ENCODE measurements at places on chromosomes 2 and 18.

GRCh38 chr2:105487142-105488069 is 88.6 kb upstream of the FHL2 start:
- DNase-seq: no peak

GRCh38 chr2:206530727-206531126 is 87.4 kb downstream of the ADAM23 start:
- no peak for DNase-seq

- DNase-seq: no peak
Measured at GRCh38 chr2:118974103-118974993, 32.4 kb downstream of the MARCO start.

DNA sequence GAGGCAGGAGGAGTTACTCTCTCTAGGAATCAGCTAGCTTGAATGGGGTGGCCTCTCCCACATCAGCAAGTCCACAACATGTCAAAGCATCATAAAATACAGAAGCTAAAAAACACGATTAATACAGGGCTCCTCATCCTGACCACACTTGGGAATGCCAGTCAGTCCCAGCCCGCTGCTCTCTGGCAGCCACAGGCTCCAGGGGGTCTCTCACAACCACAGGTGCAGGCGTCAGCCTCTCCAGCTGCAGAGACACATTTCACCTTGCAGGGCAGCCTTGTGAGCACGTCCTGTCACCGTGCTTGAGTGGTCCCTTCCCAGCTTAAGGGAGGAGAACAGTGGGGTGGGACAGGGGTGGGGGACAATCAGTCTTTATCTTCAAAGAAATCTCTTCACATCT is 137.4 kb upstream of the SH3BP4 start:
- peak; percentile 22 for DNase-seq

DNA sequence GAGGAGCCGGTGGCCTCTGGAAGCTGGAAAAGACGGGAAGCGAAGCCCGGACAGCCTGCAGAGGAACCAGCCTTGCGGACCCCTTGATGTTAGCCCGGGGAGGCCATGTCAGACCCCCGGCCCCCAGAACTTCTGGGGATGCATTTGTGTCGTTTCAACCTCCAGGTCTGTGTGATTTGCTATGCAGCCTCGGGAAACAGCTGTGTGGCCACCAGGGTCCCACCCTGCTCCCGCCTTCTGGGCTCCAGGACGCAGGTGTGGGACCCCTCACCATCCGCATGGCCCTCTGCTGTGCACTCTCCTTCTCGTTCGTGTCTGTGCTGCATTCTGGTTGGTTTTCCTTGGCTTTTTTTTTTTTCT is 13.3 kb downstream of the NEU4 start:
- DNase-seq: no peak

GRCh38 chr18:77749089-77749488 is 499.4 kb downstream of the GALR1 start:
- DNase-seq: peak; percentile 19

DNA sequence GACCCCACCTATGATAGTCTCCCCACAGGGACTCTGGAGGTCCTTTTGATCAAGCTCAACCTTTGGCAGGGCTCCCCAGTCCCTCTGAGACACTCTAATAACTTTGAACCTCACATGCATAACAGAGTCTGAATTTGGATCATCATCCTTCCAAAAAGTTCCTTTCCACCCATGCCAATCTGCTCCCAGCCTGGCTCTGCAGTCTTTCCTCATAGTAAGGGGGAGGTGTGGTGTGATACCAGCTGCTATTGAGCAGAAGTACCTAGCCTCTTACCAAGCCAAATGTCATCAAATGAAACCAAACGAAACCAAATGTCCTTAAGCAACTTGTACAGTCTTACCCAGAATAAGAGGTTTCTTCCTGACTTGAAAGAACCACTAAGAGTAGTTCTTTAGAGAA is 36.5 kb downstream of the DTNA start:
- DNase-seq: no peak

- no peak for DNase-seq
Measured at GRCh38 chr2:232174662-232175061, 203.9 kb upstream of the ALPP start.

DNA sequence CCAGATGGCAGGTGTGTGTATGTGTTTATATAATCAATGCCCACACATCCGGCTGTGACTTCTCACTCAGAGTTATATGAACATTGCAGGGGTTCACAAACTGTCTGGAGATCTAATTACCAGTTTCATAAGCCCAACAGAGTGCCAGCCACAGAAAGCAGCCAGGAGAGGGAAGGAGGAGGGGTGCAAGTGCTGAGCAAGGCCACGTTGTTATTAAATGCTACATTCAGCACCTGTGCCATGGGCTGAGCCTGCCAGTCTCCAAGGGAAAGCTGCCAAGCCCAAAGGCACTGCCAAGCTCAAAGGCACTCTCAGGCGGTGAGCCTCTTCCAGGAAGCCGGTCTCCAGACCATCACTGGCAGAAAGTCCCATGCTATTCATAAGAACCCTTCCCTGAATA is 17.4 kb downstream of the XDH start:
- DNase-seq: peak; percentile 86

GRCh38 chr2:54709336-54709809 is 14.1 kb upstream of the EML6 start:
- no peak for DNase-seq

Measured in COR-L47 (cell line).